Activated CD8-positive, alpha-beta memory T cell treated with anti-CD3 and anti-CD28 coated beads for 4 hours (primary cell): ENCODE measurements at places on chromosomes 6 and 20.

DNA sequence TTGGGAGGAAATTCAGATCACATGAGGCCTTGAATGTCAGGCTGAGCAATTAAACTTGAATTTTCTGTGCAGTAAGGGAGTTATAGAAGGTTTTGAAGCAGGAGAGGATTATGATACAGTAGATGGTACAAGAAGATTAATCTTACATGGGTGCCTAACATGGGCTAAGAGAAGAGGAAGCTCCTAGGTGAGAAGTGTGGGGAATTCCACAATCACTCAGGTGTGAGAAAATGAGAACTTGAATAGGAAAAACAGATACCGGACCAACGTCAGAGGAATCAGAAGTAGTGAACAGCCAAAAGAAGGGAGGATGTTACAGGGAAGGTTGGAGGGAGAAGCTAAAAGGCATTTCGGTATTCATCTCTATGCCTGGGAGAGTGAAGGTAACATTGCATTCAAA lies 250.7 kb upstream of the SLC35B3 start:
- no peak for DNase-seq

DNA sequence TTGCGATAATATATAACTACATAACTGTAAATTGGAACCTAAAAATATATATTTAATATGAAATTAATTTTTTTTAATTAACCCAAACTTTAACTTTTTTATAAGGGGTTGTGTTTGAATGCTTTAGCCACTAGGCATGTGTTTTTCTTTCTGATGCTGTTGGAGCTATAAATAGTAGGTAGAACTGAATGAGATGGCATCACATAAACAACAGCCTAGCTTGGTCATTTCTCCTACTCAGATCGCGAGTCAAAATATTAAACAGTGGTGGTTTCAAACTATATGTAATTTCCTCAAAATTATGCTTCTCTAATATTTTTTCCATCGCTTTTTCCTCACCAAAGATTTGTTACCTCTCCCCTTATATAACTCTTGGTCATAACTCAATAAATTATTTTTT lies 243.2 kb downstream of the ARID1B start:
- no peak for DNase-seq

- DNase-seq, result no peak
Observed at GRCh38 chr6:168559574-168560098, 118.7 kb downstream of the SMOC2 start.

DNA sequence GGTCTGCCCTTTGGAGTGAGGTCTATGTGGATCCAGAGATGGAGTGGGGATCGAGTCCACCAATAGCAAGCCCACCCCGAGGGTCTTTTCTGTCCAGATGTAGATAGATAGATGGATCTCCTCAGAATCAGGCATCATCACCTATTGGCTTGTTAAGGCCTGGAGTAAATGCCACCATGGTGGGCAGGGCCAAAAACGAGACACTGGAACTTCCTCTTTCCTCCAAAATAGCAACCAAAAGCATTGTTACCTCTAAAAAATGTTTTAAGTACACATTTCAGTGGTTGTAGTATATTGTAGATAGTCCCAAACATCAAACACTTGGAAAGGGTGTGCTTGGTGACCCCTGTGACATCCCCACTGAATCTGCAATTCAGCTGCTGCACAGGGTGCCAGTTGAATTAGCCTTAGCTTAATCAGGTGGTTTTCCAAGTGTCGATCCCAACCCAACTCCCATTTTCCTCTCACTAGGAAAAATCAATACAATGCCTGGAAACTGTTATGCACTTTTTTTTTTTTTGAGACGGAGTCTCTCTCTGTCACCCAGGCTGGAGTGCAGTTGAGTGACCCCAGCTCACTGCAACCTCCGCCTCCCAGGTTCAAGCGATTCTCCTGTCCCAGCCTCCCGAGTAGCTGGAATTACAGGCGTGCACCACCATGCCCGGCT lies 35.0 kb upstream of the NELFCD start:
- no peak for DNase-seq

DNA sequence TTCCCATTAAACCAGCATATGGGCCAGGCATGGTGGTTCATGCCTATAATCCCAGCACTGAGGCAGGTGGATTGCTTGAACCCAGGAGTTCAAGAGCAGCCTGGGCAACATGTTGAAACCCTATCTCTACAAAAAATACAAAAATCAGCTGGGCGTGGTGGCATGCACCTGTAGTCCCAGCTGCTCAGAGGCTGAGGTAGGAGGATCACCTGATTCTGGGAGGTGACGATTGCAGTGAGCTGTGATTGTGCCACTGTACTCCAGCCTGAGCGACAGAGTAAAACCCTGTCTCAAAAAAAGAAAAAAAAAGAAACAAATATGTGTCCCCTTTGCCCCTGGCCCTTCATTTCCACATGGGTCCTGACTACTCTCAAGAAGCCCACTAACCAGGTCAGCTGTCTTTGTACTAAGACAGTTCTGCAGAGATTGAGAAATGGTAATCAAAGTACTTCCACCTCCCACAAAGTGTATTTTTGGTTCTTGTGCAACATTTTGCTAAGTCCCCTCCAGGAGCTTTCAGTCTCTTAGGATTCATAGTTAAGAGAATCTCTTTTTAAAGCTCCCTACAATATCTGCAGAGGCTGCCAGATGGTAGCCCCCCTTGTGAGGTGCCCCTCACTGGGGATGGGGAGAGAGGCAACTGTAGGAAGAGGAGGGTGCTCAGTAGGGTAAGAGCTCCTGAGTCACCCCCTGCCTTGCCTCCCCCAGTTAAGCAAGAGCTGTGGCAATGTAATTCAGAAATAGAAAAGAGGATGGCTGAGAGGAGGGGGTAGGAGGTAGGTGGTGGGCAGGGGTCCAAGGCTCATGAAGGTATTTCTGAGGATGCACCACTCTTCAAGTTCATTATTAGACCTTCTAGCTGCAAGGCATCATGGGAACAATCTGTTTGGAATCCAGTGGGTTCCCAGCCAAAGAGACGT lies 16.5 kb upstream of the WFDC2 start:
- DNase-seq, result no peak

DNA sequence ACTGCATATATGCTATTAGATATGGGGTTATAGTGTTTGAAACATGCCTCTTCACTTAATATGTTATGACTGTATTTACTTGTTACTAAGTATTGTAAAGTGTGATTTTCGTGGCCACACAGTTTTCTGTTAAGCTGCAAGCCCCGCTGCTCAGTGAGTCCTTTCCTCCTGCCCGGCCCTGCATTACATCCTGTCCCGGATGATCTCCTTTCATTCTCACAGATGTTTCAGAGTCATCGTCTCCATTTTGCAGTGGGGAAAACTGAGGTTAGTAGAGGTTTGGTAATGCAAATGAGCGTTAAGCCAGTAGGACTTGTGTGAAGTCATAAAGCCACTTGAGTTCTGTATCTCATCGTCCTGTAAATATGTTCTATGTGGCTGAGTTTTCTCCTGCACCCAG lies 155.5 kb downstream of the CFAP61 start:
- DNase-seq, result no peak

DNA sequence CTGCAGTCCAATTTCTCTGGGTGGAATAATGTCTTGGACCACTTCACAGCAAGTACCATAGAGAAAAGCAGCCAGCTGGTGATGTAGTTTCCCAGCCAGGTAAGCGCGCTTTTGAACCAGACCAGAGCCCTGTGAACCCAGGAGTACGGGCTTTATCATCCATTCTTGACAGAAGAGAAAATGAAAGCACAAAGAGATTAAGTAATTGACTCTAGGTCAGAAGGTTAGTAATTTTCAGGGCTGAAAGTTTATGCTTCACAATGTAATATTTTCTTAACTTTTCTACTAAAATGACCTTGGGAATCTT lies 7.1 kb upstream of the UST start:
- DNase-seq, result no peak

- DNase-seq, result no peak
Observed at GRCh38 chr6:123518441-123519188, 118.1 kb downstream of the TRDN start.

DNA sequence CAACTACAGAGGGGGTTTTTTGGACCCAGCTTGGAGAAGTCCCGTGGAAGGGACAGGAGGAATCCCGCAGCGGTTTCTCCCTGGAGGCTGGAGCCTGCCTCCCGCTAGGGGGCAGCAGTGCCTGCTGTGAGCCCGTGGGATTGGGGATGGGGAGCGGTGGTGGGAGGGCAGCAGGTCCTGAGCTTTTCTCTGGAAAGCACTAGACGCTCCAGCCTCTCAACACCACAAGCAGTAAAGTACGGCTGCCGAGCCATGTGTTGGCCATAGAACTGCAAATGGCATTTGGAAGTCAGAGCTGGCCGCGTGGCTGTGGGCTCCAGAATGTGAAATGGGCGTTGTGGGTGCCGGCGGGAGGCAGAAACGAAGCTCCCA lies 47.8 kb downstream of the GMPR start:
- DNase-seq, result no peak

GRCh38 chr6:109790131-109790530 lies 99.0 kb downstream of the FIG4 start:
- DNase-seq, result no peak

- no peak for DNase-seq
Observed at GRCh38 chr6:96925290-96925687, 761 bp downstream of the KLHL32 start.

DNA sequence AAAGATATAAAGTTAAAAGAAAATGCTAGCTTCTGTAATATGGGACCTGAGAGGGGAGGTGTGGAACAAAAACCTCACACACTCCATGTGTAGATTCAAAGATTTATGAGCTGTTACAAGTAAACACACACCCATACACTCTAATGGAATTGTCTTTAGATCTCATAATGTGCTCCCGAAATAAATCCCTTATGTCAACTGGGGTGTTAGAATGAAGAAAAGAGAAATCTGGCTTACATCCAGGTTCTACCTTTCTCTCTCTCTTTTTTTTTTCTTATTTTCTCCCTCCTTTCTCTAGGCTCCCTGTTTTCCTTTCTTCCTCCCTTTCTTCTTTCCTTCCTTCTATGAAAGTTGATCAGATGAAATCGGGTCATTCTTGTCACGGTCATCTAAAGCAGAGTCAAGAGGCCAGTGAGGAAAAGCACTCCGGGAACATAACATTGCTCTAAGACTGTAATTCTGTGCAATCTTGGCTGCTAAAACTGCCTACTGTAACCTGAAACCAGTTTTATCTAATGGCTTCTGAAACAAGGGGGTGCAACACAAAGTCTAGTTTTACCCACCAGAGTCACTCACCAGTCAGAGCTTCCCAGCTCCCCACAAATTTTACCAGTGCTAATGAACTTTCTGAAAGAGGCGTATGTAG lies 68.3 kb upstream of the BTBD3 start:
- no peak for DNase-seq

GRCh38 chr20:44135417-44136204 lies 51.4 kb downstream of the JPH2 start:
- DNase-seq, result no peak
